ENCODE measurements at places on chromosomes 4 and X.

DNA sequence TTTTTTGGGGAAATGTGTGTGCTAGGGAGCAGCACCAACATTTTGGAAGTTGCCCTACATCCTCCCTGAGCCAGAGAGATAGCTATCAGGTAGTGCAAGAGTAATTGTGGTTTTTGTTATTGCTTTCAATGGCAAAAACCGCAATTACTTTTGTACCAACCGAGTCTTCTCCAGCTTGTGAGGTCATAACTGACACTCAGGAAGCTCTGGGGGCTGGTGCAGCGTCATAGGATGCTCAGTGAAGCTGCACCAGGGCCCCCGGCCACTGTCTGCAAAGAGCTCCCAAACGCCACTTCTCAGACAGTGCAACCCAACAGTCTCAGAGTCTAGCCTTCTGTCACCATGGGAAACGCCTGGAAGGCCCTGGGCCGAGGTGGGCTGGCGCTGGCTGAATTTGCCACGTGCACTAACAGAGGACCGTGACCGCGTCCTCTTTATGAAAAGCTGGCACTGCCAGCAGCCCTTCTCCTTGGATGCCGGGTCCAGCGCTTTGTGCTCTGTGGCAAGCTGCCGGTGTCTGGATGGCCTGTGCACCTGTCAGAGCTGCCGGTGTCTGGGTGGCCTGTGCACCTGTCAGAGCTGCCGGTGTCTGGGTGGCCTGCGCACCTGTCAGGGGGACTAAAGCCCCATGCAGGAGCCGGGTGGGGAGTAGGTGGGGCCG lies 19.4 kb downstream of the SH3TC1 start:
- DNase-seq, result no peak

DNA sequence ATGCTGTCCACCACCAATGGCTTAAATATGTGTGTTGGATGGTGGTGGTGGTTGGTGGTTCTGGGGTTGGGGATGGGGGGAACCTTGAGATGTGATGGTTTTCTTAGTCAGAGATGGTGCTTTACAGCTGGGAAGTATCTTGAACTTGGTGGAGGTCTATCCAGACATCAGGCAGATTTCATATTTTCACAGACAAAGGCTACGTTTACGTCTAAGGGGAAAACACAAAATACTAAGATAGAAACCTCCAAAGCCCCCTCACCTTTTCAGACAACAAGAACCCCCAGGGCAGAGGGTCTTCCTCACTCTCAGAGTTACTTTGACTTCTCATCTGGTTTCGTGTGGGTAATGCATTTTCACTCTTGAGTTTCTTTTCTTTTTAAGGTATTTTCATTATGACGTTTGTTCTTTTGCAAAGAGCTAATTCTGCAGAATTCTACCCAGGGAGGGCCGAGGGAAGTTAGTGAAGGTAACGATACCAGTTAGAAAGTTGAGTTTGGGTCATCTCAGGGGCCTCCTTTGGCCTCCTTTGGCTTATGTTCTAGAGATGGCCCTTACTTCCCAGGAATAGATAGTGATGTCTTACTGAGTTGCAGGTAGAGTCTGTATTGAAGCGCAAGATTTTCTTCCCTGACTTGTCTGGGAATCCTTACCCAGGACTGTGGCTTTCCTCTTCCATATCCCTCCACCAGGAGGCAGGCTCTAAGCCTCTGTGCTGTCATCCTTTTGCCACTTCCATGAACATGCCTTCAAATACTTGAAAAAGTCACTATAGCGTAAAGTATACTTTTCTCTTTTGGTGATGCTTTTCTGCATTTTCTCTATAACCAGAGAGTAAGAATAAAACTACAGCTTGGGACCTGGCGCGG lies 31.9 kb downstream of the RHOH start:
- no peak for DNase-seq

DNA sequence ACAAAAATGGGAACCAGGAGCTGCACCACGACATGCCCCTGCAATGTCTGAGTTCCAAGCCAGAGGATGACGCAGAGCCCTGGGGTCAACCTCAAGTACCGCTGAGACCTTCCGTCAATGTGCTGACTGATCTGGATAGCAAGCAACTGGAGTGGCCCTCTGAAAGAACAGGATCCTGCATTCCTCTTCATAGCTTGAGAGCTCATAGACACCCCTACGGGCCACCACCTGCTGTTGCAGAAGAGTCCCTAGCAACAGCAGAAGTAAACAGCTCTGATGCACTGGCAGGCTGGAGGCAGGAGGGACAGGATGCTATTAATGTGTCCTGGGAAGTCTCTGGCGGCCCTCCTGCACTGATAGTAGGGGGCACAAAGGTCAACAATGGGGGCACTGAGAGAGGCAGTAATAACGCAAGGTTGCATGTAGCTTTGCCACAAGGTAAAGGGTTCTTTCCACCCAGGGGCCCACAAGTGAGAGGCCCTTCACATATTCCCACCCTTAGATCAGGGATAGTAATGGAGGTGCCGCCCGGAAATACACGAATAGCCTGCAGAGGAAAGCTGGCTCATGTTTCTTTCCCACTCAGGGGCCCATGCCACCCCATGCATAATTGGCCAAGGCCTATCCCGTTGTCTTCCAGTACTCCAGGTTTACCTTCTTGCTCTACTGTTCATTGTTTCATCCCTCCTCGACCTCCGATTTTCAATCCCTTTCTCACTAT lies 1.3 kb downstream of the PRR32 start:
- no peak for DNase-seq

- DNase-seq, result no peak
Measured at GRCh38 chrX:28920153-28920943, 333.1 kb downstream of the IL1RAPL1 start.

GRCh38 chrX:12225107-12225506 lies 86.8 kb downstream of the FRMPD4 start:
- DNase-seq, result no peak

DNA sequence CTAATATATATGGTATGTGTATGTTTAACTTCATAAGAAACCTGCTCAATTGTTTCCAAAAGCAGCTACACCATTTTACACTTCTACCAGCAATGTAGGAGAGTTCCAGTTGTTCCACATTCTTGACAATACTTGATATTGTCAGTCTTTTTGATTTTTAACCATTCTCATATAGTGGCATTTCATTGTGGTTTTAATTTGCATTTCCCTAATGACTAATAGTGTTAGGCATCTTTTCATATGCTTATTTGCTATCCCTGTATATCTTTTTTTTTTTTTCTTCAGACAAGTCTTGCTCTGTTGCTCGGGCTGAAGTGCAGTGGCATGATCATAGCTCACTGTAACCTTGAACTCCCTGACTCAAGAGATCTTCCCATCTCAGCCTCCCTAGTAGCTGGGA lies 58.2 kb upstream of the TRIM2 start:
- DNase-seq, result no peak

DNA sequence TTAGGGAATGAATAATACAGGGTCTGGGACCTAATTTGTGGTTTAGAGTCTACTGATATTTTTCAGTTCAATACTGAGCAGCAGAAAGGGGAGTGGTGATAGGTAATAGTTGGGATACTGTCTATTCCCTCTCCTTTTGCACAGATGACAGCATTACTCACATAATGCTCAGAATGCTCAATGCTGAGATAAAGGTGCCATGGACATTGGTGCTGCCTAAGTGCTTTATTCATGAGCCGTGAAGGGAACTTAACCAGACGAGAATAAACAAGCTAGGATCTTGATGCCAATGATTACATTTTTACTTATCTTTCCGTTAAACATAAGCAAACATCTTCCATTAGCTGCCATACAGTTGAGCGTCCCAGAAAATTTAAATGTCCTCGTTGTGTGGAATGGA lies 75.6 kb downstream of the STK32B start:
- no peak for DNase-seq

DNA sequence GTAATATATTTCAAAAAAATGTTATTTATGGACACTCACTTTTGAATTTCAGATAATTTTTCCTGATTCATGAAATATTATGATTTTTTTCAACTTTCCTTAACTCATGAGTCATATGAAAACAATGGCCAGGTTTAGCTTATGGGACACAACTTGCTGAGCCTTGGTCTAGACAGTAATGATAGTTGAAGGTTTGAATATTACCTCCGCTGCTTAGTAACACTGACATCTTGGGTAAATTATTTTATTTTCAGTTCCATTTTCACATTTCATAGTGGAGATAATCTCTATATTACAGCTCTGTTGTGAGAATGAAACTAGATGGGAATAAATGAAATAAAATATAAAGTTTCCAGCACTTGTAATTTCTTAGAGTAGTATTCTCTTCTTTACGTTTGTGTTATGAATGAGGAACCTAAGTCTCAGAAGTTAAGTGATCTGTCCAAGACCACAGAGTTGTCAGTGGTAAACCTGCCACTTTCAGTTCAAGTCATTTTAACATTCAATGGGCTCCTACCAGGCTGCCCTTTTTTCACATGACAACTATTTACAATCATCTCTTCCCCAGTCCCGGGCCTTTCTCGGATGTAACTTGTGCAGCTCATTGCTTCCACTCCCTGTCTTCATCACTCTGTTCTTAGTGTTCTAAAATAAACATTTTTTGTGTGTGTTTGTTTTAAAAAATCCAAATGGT lies 46.8 kb upstream of the GC start:
- DNase-seq, result no peak

DNA sequence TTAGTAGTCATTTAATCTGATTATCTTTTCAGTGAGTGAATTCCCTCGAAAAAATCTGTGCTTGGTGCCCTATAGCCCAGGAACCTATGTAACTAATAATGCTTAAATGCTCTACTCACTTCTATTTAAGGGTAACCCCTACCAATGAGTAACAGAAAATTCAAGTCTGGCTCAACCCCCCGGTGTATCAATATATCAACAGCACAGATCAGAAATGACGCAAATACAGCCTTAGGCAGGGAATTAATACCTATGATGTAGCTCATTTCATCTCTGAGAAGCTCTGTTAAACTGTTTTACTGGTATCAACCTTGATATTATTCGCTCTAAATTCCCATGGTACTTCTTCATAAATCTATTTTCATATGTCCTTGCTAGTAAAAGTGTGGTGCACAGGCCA lies 28.6 kb downstream of the PDGFC start:
- no peak for DNase-seq

- no peak for DNase-seq
Measured at GRCh38 chr4:120658772-120659171, 263.8 kb downstream of the PRDM5 start.

GRCh38 chr4:121278811-121279368 lies 101.9 kb downstream of the QRFPR start:
- no peak for DNase-seq

DNA sequence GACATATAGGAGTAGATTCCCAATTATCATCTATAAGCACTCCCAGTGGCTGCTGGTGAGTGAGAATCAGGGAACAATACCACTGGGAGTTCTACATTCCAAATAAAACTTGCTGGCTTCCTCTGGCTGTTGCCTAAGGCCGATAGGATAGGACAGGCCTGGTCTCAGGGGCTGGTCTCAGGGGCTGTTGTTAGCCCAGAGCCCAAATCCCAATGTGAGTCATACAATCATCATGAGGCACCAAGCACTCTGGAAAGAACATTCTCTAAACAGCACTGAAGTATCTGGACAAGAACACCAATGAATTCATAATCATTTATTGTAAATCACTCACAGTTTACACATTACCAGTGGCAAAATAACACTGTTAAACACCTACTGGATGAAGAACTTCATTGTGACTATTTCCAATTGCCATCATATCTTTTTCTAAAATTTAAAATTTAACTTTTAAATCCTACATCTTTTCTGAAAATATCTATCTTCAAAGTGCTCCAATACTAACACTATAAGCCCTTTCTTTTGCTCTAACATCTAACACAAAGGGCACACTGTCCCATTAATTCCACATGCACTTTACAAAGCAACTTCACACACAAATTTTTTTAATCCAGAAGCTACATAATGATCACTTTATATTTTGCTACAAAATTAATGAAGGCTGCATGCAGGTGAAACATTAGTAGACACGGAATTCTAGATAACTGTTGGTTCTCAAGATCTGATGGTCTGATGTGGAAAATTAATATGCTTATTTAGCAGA lies 67.6 kb upstream of the TMEM150C start:
- DNase-seq, result no peak

DNA sequence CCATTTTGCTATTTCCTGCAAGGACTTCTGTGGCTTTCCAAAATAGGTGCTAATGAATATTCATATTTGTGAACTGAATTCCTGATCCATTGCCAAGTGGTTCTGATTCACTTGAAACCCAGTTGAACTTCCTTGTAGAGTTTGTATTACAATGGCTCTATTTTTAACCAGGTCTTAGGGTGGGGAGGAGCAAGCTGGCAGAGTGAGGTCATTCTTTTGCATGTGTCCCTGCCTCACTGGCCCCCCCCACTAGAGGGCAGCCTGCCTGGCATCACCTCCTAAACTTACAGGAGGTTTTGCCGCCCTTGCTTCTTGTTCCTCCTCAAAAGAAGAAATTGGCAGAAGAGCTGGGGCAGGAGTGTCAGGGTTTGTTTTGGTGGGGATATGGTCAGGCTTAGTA lies 10.5 kb downstream of the PTTG2 start:
- peak; percentile 70 for DNase-seq

DNA sequence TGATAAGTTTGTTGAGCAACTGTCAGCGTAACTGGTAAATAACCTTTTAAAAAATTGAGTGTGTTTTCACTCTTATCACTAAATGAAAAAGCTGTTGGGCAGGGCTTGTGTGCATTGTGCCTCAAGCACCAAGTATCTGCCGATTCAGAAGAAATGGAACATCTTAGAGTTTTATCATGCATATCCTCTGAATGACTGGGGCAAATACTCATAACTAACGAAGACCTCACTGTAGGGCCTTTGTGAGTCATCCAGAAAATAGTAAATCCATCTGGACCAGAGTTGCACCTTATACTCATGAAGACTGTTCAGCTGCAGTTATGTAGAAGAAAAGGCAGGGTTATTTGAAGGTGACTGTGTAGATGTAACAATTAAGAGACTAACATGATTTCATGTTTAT lies 222.1 kb downstream of the CAMK2D start:
- no peak for DNase-seq

DNA sequence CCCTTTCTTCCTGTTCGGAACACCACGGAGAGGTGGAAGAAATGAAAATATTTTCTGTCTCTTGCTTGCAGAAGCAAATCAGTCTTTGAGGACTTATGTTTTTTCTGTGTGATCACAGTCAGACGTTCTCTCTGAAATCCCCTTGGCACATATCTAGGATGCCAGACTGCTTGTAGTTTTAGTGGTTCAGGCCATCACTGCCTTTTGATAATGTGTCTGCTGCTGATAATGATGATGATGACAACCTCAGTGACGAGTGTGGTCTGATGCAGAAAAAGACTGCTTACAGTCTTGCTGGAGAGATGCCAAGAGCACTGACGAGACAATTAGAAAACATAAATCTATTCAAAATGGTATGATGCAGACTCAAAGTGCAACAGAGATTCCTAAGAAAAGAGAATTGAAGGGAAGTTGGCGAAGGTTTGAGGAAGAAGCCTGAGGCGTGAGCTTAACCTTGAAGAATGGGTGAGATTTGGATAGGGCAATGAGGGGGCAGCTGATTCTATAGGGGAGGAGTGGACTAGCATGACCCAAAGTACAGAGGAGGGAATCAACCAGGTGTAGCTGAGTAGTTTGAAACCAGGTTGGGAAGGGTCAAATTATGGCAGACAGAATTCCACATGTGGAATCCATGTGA lies 7.9 kb downstream of the RAB33A start:
- no peak for DNase-seq

- DNase-seq, result no peak
Measured at GRCh38 chr4:83516042-83516772, 19.7 kb upstream of the GPAT3 start.

- DNase-seq, result no peak
Measured at GRCh38 chr4:39466747-39467146, 7.9 kb downstream of the LIAS start.
